Activated T-cell treated with anti-CD3 and anti-CD28 coated beads, Interleukin-2, amount 50 U/mL, for 72 hours (primary cell): ENCODE measurements at places on chromosomes 11 and 22. TPM values are rescaled to one million over a fixed set of nuclear protein-coding genes. Genes with fewer than 3 reads are reported as not detected.

Gene SLC5A12
- total RNA-seq, result not detected

Gene MMP8
- total RNA-seq, result not detected

Gene SELENOH
- total RNA-seq, result 147 TPM

Gene HOATZ
- not detected for total RNA-seq

Gene PNPLA2
- total RNA-seq, result 77.1 TPM

Gene ROBO4
- not detected for total RNA-seq

DNA sequence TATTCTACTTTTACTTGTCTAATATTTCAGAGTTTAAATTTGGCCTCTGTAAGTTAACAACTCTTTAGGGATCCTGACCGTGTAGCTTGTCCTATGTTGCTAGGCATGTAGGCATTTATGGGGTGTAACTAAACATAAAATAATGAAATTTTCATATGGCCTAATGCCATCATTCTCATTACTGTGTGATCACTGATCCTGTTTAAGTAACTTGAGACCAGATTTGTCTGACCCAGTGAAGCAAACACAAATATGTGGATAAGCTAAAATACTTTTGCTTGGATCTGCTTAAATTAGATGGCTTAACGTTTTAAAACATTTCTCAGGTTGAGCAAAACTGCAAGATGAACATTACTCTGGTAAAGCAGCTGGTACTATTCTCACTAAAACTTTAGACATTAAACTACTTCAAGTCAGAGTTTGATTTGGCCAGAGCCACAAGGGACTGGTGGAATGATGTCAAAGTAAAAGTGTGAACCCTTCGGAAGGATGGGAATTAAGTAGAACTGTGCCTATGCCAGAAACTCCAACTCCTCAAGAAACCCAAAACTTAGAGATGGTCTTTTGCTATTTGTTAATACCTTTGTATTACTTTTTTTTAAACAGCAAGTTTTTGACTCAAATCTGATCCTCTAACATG lies 12.5 kb downstream of the QSER1 start:
- no peak for DNase-seq

DNA sequence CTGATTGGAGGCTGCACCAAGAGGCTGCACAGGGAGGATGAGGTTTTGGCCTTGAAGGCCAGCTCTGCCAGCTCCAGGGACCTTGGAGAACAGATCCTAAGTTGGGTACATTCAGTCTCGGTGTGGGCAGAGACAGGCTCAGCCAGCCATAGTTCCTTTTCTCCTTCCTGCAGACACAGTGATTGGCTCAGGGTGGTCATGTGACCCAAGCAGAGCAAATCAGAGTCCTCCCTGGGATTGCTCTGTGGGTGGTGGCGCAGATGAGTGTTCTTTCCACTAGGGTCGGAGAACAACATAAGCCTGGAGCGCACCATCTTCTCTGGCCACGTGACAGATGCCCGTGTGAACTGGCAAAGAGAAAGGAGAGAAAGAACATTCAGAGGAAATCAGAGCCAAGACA lies 47.1 kb upstream of the CCND1 start:
- no peak for DNase-seq

- no peak for DNase-seq
Observed at GRCh38 chr11:36333897-36334296, 37.8 kb downstream of the PRR5L start.

DNA sequence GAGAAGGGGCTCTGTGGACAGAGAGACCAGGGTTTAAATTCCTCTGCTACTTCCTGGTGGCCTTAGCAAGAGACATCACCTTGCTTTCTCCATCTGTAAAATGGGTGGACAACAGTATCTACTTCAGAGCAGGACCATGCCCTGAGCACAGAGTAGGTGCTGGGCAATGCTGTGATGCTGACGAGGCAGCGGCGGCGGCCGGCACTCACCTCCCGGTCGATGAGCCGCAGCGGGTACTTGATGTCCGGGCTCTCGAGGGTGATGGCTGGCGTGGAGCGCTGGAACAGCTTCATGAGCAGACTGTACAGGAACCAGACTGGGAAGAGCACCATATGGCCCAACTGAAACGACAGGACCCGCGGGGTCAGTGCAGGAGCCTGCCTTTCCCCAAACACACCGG lies 3.9 kb downstream of the ATP5MGL start:
- DNase-seq, result no peak

DNA sequence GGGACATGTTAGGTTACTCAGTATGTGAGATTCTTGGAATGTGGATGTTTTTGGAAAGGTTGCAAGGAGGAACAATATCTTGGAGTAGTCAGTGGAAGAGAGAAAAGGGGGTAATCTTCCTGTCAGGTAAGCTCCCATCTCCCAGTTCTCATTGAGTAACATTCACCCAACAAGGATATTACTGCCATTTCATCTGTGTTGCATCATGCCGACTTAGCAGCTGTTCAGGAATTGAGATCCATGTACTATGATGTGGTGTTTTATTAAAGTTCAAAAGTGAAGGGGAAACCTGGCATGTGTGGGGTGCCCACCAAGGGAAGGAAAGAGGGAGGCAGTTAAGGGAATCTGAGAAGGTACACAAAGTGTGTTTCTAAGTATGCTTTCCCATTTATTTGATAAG lies 58.4 kb upstream of the RASSF10 start:
- DNase-seq, result no peak
